ENCODE measurements at places on chromosomes 7 and 10.

DNA sequence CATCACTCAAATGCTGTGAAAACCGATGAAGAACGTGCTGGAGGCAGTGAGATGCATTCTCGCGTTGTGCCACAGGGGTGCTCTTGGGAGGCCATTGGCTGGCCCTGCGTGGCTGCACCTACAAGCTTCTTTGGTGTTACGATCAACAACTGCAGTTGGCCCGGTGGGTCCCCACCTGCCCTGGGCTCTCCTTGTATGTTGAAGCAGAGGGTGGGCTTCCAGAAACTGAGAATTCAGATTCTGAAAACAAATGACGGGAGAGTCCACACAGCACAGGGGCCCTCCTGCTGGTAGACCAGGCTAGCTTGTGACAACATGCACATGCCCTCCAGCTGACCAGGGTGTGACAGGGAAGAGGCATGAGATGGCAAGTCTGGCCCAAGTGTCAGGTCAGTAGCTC is 23.7 kb upstream of the DDC start:
- no peak for DNase-seq

- DNase-seq, result no peak
These were observed 93.1 kb downstream of the NRP1 start for GRCh38 chr10:33241351-33241750.

DNA sequence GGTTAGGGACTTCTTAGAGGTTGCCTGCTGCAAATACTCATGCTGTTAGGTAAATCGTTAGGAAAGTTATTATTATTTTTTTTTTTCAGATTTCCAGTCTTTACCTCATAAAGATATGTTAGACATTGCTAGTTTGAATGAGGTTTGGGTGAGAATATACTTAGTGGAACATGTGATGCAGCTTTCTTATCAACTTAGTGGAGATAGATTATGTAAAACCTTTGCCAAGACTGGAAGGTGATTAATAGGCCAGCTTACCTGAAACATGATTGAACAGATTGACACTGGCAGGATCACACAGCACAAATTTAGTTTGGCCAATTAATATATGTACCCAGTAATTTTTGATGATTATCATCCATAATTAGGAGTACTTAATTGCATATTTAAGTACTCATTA is 32.3 kb downstream of the ADD3 start:
- no peak for DNase-seq

DNA sequence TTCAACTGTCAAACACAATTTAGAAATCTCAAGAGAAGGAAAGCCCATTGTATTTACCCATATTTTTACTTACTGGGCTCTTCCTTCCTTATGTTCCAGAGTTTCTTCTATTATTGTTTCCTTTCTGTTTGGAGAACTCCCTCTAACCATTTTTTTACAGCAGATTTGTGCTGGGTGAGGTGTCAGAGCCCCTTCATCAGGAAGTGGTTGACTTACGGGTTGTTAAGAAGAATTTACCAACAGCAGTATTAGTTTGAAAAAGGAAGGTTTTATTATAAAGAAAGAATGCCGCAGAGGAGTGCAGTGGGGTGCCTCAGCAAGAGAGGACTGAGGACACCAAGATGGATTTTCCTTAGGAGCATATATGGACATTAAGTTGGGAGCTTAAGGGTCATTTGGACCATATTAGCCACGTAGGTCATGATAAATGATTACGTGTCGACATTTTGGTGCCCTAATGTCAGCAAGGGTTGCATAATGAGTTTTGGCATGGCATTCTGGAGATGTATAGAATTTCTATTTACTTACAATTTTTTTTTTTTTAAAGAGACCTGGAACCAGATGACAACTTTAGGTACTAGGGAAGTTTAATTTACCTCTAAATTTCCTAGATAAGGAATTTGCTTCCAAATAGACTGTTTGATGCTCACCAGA is 6.3 kb upstream of the TBATA start:
- no peak for DNase-seq

- no peak for DNase-seq
These were observed 1.2 kb downstream of the RARRES2 start for GRCh38 chr7:150340024-150340749.

GRCh38 chr10:106866244-106866845 is 298.2 kb downstream of the SORCS1 start:
- DNase-seq, result no peak

DNA sequence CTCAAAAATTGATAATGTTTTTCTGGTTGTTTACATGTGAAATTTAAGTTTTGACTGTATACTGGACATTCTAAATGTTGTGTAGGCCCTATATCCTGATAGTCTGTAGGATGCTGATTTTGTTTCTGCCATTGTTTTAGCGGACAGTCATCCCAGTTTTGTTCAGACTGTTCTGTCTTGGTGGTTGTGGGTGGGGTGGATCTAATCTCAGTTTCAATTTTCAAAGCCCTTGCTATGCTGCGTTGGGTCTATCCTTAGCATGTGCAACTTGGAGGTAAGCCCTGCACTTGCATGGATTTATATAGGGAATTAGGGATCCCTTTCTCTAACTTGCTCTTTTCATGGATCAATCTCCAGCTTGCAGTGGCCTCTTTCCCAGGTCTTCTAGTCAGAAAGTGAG is 19.1 kb downstream of the DBF4 start:
- DNase-seq, result no peak

- peak; percentile 13 for DNase-seq
These were observed 103.2 kb upstream of the CTBP2 start for GRCh38 chr10:125263551-125263950.

GRCh38 chr10:110162741-110163145 is 44.7 kb upstream of the MXI1 start:
- DNase-seq, result no peak

- no peak for DNase-seq
These were observed 592.7 kb downstream of the INHBA start for GRCh38 chr7:41110186-41110585.

DNA sequence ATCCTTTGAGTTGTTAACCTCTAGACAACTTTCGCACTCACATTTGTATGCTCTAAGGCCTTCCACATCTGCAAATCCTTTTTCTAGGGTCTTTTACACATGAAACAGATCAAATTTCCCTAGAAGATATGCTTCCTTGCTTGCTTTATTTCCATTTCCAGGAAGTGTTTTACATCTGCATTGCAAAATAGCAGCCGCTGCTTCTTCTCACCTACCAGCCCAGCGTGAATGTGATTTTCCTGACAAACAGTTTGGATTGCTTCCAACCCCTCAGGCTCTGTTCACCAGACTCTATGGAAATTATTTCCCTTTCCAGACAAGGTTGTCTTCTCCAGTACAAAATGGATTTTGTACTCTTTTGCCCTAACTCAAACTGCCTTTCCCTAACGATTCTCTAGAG is 50.9 kb upstream of the PAPSS2 start:
- DNase-seq, result no peak

DNA sequence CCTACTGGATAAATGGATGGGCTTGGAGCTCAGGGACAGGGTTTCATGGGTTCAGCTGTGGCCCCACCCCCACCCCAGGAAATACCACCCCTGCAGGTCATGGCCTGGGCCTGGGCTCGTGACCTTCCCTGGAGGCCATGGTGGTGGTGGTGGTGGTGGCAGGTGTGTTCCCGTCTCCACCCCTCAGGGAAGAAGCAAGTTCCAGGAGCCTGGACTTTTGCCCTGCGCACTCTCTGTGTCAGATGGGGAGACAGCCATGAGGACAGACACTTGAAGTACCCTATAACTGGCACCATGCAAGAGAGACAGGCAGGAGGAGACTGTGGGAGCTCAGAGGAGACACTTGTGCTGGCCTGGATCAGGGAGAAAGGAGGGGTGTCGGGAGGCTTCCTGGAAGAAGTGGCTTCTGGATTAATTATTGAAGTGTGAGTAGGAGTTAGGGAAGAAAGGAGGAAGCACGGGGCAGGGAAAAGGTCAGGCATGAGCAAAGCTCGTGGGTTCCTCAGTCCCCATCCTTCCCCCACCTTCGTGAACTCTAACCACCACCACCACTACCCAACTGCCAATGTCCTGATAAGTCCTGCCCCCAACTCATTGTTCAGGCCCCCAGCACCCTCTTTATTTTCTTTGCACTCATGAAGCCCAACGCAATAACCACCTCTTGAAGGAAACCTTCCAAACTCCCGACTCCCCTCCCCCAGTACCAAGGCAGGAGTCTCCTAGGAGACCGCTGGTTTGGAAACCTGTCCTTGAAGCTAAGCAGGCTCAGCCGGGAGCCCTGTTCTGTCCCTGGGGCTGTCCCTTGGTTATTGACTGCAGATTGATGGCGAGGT is 8.9 kb downstream of the SH2B2 start:
- DNase-seq, result no peak

DNA sequence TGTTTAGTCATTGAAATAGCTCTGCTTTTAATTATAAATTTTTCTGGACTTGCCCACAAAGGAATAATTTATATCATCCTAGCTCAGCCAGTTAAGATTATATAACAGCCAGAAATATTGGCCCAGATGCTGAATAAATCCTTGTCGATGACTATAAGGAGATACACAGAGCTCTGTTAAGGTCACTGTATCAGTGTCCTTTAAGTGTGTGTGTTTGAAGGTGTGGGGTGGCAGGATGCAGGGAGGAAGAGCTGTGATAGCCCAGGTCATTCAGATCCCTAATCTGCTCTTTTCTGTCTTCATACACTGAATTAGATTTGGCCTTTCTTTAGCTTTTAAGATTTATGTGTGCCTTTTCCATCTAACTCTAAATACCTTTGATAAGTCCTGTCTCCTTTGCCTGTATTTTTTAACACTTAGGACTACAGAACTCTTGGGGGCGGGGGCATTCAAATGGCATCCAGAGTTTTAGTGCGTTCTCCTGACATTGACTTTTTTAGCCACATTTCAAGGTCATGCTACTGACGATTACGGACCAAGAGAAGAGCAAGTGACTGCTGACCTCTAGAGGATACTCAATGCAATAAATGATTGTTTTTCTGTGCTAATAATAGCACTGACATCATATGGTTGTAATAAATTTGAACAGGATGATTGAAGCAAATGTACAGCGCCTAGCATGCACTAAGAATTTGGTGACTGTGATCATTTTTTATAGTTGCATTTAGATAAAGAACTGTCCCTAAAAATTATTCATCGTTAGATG is 172.3 kb downstream of the CACNB2 start:
- DNase-seq, result peak; percentile 34

GRCh38 chr10:85851325-85851724 is 515.3 kb downstream of the GRID1 start:
- no peak for DNase-seq

DNA sequence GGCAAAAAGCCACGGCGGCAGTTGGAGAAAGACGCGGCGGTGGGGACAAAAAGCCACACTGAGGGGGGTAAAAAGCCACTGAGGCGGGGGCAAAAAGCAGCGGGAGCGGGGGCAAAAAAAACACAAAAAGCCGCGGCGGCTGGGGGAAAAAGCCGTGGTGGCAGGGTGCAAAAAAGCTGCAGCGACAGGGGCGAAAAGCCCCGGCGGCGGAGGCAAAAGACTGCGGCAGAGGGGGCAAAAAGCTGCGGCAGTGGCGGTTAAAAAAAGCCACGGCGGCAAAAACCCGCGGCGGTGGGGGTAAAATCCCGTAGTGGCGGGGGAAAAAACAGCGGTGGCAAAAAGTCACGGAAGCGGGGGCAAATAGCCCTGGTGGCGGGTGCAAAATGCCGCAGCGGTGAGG is 527.3 kb downstream of the ZNF33B start:
- DNase-seq, result no peak

All from HTR-8/SVneo (cell line).